NCI-H526 treated with DMSO at 0.1 percent for 48 hours (cell line): ENCODE measurements at places on chromosomes 7 and 10.

DNA sequence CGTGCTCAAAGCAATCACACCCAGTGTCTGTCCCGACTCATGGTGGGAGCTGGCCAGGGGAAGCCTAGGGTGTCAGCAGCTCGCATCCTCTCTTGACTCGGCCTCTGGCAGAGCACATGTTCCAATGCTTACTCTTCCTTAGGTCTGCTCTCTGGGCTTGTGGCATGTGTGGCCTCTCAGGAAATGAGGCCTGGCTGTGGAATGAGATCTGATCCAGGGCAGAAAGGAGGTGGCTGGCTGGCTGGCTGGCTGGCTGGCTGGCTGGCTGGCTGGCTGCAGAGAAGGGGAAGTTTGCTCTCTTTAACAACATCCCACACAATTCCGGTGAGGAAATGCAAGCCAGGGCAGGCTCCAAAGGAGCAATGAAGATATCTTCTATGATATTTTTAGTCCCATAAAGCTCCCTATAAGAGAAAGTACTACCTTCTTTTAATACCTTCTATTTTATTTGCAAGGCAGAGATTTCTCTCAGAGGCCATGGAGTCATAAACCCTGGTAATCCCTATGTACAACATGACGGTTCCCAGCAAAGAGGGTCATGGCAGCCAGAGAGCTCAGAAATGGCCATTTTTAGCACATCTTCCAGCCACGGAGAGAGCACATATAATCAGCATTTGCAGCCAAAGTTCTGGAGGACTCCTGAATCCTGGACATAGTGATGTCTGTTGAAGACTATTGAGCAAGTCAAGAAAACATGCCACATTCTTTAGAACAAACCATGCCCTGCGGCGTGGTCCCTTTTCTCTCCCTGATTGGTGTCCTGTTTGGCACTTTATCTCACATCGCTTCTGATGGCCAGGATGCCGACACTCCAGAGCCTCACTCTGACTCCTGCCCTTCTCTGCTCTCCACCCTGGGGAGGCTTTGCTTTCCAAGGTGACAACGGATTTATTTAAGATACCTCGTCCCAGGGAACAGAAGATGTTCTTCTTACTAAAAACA lies 153.7 kb downstream of the FANK1 start:
- no peak for DNase-seq

- DNase-seq: peak; percentile 32
Observed at GRCh38 chr7:134779741-134780065, 269 bp downstream of the CALD1 start.

- DNase-seq: peak; percentile 65
Observed at GRCh38 chr7:69596723-69597277, 1.5 kb upstream of the AUTS2 start.

GRCh38 chr7:150397346-150398107 lies 18.4 kb downstream of the ZNF775 start:
- no peak for DNase-seq

- DNase-seq: no peak
Observed at GRCh38 chr7:2922348-2922691, 78.2 kb upstream of the GNA12 start.

GRCh38 chr10:97778452-97779302 lies 6.9 kb upstream of the SFRP5 start:
- no peak for DNase-seq
